ENCODE measurements at places on chromosomes 13 and 19.

GRCh38 chr13:110156301-110157049 lies 150.5 kb downstream of the COL4A1 start:
- no peak for DNase-seq

- no peak for DNase-seq
Measured at GRCh38 chr13:100809856-100810255, 135.3 kb upstream of the TMTC4 start.

GRCh38 chr19:13195678-13196077 lies 45.5 kb downstream of the IER2 start:
- DNase-seq, result peak; percentile 55

DNA sequence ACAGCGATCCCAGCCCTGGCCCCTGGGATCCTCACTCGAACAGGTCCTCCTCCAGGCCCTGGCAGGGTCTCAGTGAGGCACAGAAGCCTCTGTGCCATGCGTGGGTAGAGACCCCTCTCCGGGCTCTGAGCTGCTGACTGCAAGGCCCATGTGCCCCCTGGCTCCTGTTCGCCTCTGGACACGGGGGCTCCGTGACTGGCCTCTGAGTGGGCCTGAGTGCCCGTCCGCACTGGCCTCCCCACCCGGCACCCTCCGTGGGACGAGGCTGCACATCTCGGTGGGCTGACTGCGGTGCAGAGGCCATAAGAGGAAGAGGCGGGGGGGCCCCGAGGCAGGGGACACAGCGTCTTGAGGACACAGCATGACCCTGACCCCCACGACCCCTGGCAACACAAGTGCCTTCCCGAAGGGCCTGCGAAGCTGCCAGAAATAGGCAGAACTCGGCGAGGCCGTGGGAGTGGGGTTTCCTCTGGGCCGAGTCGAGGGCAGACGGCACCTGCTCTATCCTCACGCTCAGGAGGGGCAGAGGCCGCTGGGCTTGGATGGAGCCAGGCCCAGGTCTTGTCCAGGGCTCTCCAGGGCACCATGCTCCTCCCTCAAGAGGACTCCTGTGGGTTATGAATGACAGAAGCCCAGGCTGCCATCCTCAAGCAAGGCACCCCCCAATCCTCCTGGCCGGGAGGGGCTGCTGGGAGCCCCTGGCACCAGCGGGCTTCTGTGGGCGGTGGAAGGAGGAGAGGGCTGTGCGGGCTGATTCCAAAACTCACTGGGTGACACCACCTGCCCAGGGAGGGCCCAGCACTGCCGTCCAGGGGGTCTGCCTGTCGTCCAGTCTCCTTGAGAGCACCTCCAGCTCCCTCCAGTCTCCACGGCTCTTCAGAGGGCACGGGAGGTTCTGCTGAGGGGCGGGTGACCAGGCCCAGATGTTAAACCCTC lies 52.6 kb downstream of the RASA3 start:
- no peak for DNase-seq
